ENCODE measurements at places on chromosomes 7 and 10.

DNA sequence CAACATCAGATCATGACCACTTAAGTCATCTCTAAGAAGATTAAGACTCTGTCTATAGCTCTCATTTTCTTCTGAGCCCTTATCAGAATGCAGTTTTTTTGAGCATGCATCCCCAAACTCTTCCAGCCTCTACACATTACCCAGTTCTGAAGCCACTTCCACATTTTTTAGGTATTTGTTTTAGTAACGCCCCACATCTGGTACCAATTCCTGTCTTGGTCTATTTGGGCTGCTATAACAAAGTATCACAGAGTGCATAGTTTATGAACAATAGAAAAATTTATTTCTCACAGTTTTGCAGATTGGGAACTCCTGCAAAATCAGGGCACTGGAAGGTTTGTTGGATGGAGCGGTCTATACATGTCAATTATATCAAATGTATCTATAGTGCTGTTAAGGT, 107.7 kb upstream of the KCND2 start:
- DNase-seq, result no peak

DNA sequence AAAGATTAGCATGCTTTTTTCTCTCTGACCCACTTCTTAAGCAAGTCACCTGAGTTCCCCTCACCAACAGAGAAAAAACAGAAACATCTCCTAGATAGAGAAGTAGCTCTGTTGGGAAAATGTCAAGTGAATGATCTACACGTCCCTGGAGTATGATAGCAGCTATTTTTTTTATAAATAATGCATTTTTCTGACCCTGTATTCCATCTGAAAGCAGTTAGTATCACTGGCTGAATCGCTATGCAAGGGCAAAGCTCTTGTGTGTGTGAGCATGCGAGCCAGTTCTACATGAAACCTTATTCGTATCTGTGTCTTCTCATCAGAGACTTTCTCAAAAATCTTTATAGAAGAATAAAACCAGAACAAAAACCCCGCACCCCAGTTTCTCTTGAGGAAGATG, 8.2 kb downstream of the ANKMY2 start:
- no peak for DNase-seq

DNA sequence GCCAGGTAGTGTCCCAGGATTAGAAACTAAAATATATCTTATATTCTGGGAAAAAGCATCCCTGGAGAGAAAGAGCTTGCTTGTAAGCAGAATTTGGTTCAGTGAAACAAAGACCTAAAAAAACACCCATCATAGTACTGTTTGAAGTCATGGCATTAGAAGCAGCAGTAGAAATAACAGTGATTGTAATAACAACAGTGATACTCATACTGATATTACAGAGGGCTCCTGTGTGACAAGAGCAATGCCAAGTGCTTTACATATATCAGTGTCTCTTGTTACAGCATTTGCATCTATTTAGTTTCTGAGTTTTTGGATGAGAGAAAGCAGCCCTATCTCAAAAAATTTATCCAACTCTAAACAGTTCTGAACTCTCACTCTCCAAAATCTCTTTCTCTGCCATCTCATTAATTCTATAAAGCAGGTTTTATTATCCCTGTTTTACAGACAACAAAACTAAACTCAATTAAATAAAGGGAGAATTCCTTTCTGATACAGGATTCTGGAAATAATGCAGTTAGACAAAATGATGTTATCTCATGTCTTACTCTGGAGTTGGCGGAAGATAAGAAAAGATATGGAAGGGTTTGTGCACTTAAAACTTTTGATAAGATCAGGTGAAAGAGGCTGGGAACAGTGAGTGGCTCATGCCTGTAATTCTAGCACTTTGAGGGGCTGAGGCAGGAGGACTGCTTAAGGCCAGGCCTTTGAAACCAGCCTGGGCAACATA, 146.5 kb upstream of the AOAH start:
- no peak for DNase-seq

DNA sequence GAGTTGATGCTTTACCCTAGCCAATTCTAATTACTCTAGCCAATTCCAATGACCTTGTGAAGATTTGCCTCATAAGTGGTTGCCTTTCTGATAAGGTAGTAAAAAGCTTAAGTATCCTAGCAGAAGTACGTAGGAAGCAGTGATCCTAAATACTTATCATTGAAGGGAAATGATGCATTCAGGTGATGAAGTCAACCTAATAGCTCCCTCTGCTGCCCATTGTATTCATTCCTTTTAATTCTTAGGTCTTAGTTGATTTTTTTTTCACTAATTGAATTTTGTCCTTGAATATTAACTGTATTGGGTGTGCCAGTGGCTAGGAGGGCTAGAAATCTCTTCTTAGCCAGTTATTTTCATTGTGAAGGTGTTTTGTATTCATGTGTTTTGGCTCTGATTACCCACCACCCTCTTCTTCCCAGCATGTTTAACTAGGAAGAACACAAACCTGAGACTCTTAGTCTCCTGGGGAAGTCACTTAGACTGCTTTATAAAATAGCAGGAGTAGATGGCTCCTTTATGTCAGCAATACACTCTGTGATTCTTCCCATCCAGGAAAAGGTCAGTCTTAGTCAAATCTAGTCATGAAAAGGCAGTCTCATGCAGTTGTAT, 46.3 kb downstream of the PLEKHA8 start:
- no peak for DNase-seq

GRCh38 chr7:29421010-29421956, 142.4 kb upstream of the PRR15 start:
- no peak for DNase-seq
